CD8-positive, alpha-beta T cell (primary cell): ENCODE measurements at places on chromosomes 6 and 20.

GRCh38 chr6:75103431-75103830, 102.4 kb downstream of the COL12A1 start:
- DNase-seq = no peak

DNA sequence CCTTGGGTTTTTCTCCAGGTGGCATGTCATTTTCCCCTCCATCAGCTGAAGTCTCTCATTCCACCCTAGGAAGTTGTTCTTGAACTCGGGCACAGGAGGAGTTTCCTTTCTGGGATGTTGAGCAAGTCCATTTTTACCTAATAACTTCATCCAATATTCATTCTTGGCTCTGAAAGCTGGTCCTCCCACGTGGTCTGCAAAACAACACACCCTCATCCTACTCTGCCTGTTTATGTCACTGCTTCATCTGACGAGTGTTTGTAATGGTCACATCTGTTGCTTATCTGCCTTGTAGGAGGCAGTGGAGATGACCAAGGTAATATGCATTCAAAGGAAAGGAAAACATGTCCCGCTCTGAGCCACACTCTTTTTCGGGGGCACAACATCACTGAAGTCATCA, 41.7 kb upstream of the AIG1 start:
- DNase-seq = no peak

DNA sequence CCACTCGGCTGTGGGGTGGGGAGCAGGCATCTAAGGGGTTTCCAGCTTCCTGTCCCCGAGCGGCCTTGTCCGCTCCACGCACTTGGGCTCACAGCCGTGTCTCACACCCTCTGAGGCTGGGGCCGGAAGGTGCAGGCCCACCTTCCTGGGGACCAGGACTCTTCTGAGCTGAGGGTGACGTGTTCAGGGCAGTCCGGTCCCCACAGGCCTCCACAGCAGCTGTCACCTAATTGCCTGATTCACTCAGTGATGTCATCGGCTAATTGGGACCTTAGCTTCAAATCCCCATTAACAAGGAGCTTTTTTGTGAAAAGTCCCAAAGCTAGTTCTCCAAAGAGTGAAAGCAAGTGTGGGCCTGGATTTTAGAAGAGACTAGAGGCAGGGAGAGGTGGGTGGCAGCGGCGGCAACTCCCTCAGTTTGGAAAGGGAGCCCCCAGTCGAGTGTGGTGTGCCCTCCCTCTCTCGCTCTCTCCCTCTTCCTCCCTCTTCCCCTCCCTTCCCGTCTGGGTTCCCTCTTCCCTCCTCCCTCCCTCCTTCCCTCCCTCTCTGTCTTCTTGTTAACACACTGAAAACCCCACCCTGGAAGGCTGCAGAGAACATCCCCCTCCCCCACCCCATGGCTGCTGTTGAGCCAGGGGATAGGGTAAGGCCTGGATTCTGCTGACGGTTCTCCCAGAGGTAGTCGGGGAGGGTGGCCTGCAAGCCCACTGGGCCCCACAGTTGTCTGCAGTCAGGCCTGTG, 39.0 kb downstream of the MYT1 start:
- no peak for DNase-seq

DNA sequence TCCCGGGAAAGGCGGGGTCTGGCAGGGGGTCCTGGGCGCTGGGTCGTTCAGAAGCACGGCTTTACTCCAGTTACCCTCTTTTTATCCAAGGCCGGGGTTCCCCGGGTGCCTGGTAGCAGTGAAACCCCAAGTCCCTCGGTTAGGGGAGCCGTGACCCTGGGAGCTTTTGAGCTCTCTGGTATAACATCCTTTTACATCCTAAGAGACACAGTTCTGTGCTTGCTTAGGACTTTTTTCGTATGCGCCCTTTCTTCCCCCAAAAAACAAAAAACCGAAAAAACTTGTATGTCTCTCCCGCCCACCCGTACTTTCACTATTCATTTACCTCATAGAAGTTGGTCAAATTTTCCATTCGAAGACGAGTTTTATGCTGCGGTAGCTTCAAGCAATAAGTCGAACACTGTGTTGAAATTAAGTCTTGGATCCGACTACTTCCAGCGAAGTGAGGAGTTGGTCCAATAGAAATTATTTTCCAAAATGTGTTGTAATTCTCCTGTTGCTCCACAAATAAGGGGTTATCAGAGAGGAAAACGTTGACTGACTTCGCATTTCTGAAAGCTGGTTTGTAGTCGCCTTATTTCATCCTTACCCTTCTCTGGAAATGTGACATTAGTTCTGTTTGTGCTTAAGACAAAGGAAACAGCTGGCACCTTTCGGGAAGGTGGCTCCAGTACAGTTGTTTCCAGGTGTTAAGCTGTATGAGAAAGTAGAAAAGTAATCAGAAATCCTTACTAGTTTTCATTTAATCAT, 816 bp upstream of the MAN1A1 start:
- DNase-seq = peak; percentile 39

GRCh38 chr6:76220805-76221204, 148.3 kb upstream of the IMPG1 start:
- DNase-seq = no peak

DNA sequence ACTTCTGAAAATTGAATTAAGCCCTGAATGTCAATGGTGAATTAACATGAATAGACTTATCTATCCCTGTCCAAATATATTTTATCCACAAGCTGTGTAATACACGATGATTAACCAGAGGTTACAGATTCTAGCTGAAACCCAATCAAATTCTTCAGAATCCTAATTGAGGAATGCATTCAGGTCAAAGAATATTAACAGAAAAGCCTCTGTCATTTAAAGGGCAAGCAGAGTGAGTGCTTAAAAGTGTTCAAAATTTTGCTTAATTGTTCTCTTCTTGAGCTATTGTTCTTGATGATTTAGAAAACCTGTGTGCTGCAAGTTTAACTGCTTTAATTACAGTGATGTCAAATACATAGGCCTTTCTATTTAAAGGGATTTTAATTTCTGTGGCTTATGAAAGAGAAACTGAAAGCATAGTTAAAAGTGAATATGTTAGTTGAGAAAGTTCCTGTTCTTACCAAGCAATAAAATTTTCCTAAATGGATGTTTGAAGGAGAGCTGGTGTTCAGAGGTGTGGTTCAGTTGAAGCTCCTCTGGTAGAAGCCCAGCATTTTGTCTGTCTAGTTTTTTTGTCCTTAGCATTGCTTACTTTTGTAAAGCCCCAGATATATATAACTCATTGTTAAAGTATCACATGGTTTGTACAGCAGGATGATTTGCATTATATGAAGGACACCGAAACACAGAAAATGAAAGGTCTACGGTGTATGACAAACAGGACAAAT, 466.3 kb upstream of the PLCB4 start:
- no peak for DNase-seq

GRCh38 chr6:24990944-24991809, 55.4 kb upstream of the RIPOR2 start:
- DNase-seq = no peak

- DNase-seq = no peak
These were observed 89.0 kb upstream of the KCNK16 start for GRCh38 chr6:39411465-39411864.

- DNase-seq = no peak
These were observed 79.7 kb upstream of the MYLIP start for GRCh38 chr6:16049168-16049567.

DNA sequence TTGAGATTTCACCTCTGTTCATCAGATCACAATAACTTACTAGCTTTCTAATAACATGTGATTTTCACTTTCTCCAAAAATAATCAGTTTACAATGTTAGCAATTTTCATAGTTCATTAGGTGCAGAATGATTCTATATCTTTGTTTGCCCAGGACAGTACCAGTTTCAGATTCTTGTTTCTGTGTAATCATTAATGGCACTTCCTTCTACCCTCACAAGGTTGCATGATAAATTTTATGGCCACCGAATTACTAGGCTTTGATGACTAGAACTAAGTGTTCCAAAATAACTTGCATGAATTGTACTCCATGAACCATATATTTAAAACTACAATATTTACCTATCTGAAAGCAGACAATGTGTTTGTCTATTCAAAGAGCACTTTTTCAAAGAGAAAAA, 442.3 kb downstream of the EPHA7 start:
- no peak for DNase-seq

DNA sequence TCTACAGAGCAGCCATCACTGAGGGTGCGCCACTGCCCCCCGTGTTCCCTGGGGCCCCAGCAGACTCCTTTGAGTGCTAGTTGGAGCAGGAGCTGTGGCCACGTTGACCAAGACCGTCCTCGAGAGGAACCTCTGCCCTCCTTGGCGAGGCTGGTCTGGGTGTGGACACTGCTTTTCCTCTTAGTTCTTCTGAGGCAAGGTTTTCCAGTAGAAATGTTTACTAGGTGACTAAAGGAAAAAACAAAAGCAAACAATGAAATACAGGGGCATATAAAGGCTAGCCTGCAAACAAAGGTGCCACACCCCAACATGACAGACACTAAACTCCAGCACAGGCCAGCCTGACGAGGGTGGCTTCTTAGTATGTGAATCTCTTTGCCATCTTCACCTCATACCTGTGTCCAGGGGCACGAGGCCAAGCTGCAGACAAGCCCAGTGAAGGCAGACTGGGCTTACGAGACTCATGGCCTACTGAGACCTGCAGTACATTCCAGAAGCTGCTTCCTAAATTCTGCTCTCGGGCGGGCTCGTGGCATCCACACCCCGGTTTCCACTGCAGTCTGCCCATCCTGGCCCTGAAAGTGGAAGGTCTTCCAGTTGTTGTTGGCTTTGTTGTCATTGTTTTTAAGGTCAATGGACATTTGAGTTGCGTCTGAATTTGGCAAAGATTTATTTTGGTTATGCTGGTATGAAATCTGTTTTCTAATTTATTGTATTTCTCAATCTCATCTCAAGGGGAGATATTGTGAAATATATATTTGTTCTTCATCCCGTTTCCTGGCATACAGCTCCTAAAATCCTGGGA, 39.2 kb downstream of the FAM50B start:
- no peak for DNase-seq

DNA sequence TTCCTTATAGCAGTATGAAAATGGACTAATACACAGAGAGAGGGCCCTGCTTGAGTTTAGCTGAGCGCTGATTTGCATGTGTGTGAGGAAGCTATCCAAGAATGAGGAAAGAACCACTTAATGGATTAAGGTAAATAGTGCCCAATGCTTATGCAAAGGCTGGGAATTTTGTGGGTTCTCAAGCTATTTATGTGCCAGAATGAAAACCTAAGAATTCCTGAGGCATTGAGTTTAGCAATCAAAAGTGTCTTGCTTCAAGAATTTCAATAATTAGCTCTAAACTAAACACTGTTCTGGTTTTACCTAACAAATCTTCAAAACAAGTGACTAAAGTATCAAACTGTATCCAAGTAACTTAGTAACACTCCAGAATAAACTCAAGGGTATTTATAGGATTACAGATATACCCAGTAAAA, 7.0 kb upstream of the OR14J1 start:
- no peak for DNase-seq

GRCh38 chr6:90286884-90287488, 9.7 kb downstream of the BACH2 start:
- peak; percentile 60 for DNase-seq

- no peak for DNase-seq
These were observed 17.6 kb downstream of the BHLHE23 start for GRCh38 chr20:62989201-62989601.

GRCh38 chr6:130018744-130019325, 454 bp downstream of the L3MBTL3 start:
- DNase-seq = peak; percentile 19

DNA sequence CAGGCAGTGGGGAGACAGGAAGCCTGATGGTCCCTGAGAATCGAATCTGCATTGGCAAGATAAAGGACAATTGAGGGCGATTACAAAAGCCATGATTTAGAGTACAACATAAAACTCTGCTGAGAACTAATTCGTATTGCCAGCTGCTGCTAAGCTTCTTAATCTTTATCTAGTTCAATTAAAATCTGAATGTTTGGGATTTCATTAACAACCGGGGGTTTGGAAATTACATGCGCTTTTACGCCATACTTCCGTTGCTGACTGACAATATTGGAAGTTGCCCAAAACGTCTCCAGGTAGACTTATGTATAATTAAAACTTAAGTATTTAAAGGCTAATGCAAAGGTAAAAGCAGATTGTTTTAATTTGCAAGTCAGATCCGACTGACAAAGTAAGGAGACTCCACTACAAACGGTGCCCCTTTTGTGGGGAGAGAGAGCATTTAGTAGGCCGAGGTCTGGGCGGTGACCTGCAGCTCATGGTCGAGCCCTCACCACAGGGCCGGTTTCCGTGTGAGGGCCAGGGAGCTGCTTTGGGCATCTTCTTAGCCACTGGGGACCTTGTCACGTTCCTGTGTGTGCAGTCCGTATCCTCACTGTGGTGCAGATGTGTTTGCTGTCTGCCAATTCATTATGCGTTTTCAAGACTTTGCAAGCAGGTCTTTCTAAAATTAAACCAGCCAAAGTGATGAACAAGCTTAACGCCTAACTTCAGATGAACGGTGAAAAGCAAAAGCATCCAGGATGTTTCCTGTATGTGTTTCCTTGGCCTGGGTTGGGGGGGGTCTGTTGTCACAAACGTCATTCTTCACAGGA, 49.9 kb downstream of the CDH4 start:
- no peak for DNase-seq

DNA sequence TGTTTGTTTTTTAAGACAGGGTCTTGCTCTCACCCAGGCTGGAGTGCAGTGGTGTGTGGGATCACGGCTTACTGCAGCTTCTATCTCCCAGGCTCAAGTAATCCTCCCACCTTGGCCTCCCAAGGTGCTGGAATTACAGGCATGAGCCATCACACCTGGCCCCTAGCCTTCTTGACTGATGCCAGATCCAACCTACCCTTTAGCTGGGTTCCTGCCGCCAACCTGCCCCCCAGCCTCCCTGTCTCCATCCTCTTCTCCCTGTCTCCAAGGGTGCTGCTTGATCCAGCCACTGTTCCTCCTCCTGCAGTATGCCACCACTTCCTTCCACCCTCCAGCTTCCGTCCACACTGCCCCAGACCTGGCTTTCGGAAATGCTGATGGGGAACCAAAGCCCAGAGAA, 3.2 kb upstream of the C20orf144 start:
- no peak for DNase-seq
